Stimulated activated CD4-positive, alpha-beta T cell treated with anti-CD3 and anti-CD28 coated beads, Interleukin-2, amount 100 ng/mL, for 48 hours (primary cell): ENCODE measurements at places on chromosomes 1 and 21.
A peak's percentile ranks its signal among the peaks of the same experiment; 100 is the strongest.

GRCh38 chr21:36976882-36977651, 10.6 kb upstream of the HLCS start:
- peak; percentile 17 for DNase-seq

DNA sequence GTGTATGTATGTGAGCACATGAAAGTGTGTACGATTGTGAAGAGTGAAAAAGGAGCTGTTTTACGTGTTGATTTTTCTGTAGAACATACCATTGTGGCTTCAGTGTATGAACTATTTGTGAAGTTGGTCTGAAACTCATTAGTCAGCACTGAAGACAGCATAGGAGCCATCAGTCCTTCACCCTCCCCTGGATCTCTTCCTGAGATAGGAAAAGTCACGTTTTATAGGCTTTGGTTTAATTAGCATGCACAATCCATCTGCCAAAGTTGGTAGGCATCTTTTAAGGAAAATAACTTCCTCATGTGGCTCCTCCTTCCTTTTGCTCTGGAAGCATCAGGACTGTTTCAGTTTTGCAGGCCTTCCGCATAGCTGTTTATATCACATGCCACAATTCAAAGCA, 1.4 kb upstream of the RABIF start:
- DNase-seq = no peak

DNA sequence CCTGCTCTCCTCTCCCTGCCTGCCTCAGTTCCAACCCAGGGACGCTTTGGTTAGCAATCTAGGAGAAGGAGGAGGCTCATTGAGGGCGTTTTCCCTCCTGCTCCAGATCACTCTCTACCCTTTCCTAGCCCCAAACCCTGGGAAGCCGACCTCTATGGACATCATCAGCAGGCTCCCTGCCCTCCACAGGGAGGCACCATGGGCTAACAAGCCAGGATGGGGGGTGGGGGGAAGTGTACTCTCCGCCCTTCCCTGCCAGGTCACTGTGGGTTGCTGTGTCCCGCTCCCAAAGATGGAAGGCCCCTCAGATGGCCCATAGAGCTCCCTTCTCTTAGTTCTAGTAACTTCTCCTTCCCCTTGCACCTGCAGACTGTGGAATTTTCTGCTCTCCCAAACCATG, 35.7 kb downstream of the KCND3 start:
- DNase-seq = no peak

GRCh38 chr1:8914466-8914865, 31.2 kb upstream of the CA6 start:
- no peak for DNase-seq

- no peak for DNase-seq
Measured at GRCh38 chr1:219544163-219544846, 68.6 kb downstream of the ZC3H11B start.

GRCh38 chr1:156467385-156467784, 33.2 kb downstream of the MEF2D start:
- no peak for DNase-seq

GRCh38 chr1:175968486-175969172, 225.2 kb upstream of the TNR start:
- no peak for DNase-seq

- DNase-seq = no peak
Measured at GRCh38 chr1:204920511-204920910, 49.8 kb downstream of the NFASC start.

DNA sequence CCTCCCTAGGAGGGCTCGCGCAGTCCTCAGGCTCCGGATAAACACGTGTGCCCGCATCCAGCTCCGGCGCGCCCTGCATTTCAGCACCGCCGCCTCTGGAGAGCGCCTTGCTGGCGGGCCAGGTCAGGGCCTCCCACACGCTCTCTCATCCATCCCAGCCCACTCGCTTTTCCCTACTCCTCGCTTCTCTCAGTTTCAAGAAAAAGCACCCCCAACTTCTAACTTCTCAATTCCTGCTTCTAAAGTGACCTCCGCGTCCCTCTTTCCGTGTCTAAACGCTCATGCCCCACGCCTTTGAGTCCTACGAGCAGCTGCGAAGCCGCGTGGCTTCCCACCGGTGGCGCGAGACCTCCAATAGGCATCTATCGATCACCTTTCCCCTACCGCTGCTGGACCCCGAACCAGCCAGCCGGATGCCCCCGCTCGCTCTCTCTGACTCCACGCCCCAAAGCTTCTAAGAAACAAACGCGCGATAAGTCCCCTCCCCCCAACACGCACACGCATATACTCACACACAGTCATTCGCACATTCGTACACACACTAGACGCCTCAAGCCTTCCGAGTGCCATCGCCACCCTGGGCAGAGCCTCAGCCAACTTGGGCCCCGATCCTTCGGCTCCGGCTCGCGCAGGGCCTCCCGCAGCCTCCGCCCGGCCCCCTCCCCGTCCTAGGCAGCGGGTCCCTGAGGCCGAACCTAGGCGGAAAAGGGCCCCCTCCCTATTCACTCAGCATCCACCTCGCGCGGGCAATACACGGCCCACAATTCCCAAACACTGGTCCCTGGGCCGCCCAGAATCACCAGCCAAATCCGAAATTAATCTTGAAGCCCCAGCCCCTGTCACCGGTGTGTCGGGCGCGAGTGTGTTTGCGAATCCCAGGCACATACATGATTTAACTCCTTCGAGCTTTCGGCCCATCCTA, 1.1 kb downstream of the NMNAT2 start:
- DNase-seq = peak; percentile 38

GRCh38 chr1:76267631-76268030, 193.1 kb downstream of the ST6GALNAC3 start:
- DNase-seq = no peak
